ENCODE measurements at places on chromosomes 4 and X.

GRCh38 chr4:71235311-71236201 lies 103.3 kb upstream of the SLC4A4 start:
- no peak for DNase-seq

GRCh38 chr4:159292137-159292896 lies 189.4 kb downstream of the RAPGEF2 start:
- DNase-seq, result no peak

GRCh38 chrX:37662181-37662580 lies 23.4 kb upstream of the XK start:
- no peak for DNase-seq

- DNase-seq, result no peak
Observed at GRCh38 chrX:40444133-40444532, 136.6 kb upstream of the ATP6AP2 start.

Data from NCI-H146 (cell line).